Skeletal muscle cell (primary cell): ENCODE measurements at places on chromosomes 16 and 17.

- no peak for DNase-seq
Measured at GRCh38 chr17:77822302-77823030, 136.0 kb upstream of the TNRC6C start.

DNA sequence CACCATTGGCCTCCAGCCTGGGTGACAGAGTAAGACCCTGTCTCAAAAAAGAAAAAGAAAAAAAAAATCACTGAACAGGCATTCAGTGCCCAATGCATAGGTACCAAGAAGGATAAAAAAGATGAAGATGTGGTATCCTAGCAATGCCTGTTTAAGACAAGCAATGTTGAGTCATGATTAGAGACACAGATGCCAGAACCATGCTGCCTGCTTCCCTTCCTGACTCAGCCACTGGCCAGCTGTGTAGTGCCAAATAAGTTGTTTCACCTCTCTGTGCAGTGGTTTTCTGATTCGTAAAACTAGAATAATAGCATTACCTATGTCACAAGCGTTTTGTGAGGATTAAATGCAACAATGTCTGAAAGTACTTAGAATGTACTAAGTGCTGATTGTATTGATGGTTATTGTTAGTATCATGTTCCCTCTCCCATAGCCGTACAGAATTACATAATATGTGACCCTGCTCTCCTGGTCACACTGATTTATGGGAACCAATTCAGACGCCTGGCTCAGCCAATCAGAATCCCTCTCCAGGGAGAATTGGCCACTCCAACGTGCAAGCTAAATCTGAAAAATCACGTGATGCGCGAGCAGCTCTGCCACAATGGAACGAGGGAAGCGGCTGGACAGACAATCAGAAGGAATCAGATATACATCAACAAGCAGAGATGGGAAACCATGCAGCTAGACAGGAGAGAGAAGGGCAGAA lies 241.9 kb downstream of the SLC39A11 start:
- peak; percentile 14 for DNase-seq

GRCh38 chr16:58828901-58829545 lies 94.9 kb upstream of the GOT2 start:
- no peak for DNase-seq

DNA sequence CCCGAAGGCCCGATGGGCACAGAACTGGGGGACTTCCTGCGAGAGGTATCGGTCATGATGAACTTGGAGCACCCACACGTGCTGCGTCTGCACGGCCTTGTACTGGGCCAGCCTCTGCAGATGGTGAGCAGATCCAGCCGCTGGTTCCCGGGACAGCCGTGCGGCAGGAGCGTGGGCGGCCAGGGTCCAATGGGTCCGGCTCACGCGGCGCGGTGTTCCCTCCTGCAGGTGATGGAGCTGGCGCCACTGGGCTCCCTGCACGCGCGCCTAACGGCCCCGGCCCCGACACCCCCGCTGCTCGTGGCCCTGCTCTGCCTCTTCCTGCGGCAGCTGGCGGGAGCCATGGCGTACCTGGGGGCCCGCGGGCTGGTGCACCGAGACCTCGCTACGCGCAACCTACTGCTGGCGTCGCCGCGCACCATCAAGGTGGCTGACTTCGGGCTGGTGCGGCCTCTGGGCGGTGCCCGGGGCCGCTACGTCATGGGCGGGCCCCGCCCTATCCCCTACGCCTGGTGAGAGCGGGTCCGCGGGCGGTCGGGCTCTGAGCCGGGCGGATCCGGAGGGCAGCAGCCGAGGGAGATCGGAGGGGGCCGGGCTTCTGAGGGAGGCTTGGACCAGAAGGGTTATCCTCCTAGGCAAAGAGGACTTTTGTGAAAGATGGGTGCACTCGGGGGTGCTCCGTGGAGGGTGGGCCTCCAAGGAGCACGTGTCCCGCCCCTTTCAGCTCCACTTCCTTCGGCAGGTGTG lies 3.0 kb downstream of the TNK1 start:
- no peak for DNase-seq

DNA sequence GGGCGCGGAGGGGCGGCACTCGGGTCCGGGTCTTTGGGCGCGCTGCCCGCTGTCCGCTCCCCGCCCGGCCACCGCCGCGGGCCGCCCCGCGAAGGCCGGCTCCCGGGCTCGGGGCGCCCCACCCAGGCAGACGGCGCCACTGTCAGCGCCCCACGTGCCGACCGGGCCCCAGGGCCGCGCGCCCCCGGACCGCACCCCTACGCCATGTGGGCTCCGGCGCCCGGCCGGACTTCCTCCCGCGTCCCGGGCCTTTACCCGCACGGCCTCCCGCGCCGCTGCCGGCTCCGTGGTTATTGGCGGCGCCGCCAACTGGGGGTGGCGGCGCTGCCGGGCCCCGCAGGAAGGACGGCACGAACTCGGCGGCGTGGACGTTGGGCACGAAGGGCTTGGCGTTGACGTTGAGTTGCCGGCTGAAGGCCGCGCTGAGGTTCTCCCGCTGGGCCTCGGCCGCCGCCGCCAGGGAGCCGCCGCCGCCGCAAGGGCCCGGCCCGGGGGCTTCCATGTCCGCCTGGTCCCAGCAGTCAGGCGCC lies 577 bp downstream of the GSPT1 start:
- DNase-seq, result no peak

GRCh38 chr17:17570140-17570797 lies 21.2 kb downstream of the PEMT start:
- DNase-seq, result no peak

GRCh38 chr17:3730881-3731429 lies 7.3 kb downstream of the HASPIN start:
- DNase-seq, result no peak

DNA sequence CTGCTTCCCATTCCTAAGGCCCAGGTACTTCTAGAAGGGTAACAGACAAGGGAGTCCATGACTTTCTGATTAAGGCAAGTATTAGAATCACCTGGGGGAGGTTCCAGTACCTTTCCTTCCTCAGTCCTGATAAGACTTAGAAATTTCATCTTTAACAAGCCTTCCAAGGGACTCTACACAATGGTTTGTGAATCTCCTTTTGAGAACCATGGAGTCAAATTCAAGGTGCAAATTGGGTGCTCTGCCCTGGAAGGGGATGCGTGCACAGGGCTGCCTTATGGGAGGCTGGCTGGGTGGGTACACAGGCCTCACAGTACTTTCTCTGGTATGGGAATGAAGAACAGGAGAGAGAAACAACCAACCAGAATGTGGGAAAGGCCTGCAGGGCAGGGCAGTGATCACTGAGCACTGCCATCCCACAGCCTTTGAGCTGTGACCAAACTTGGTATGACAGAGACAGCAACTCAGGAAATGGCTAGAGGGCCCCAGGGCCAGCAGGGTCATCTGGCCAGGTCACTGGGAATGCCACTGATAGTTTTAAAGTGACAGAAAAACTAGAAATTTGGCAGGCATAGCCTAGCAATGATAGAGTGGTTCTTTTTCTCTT lies 3.6 kb upstream of the TMIGD1 start:
- DNase-seq, result no peak

- no peak for DNase-seq
Measured at GRCh38 chr17:81913394-81914102, 2.3 kb upstream of the PCYT2 start.

- DNase-seq, result no peak
Measured at GRCh38 chr17:4715063-4715744, 4.8 kb downstream of the ARRB2 start.

GRCh38 chr17:73182616-73183310 lies 10.1 kb upstream of the COG1 start:
- DNase-seq, result no peak

GRCh38 chr16:5025171-5025632 lies 8.5 kb downstream of the NAGPA start:
- DNase-seq, result no peak

DNA sequence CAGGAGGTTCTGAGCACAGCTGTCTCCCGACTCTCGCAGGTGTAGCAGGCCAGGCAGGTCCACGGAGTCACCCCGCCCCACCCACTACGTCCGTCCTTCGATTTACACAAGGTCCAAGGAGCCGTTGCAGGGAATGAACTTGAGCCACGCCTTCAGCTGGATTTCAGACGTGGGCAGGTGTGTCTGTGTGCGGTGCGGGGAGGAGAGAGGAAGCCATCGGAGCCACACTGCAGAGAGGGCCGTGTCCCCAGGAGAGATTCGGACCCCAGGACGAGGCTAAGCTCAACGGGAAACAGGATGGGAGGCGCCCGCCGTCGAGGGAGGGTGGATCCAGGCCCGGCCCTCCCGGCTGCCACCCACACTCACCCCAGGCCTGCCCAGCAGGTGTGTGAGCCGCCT lies 50.3 kb downstream of the RPH3AL start:
- DNase-seq, result no peak

DNA sequence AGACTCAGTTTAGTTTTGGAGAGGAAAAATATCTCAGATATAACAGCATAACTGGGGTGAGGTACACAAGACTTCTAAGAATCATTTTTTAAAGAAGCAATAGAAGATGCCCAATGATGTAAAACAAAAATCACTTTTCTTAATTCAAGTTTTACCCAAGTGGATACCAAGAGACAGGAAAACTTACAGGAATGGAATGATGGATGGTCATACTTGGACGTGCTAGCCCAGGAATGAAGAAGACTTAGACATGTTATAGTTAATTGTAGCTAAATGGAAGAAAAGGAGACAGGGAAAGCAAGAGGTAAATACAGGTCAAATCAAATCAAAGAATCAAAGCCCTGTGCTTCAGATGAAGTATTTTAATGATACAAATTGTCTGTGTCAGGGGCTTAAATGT lies 312.7 kb upstream of the KCNJ16 start:
- no peak for DNase-seq

- DNase-seq, result no peak
Measured at GRCh38 chr16:85936816-85937215, 37.9 kb downstream of the IRF8 start.

- DNase-seq, result no peak
Measured at GRCh38 chr17:64056269-64057005, 36.0 kb upstream of the ICAM2 start.

DNA sequence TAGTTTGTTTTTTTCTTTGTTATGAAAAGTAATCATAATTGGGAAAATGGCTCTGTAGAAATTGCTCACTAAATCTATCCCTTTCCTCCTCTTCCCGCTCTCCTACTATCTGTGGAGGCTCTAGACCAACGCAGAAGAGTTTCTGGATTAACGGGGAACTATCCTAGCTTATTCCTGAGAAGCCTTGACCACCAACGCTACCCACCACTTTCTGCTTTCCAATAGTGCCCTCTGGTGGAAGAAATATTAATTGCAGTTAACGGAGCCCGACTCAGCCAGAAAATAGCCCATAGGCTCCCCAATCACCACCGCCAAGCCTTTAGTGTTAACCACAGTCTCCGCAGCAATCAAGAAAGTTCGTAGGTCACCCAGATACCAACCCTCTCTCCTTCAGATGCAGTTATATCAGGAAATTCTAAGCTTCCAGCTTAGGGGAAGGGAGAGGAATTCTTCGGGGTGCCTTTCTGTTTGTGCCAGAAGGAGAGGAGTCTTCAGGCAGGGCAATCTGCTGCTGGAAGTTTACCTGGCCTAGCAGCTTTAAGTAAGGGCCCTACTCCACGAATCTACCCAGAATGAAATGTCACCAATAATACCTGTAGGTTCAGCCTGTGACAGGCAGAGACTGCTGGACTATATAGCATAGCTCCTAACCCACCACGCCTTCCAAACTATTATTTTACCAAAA lies 23.0 kb upstream of the NSRP1 start:
- no peak for DNase-seq

DNA sequence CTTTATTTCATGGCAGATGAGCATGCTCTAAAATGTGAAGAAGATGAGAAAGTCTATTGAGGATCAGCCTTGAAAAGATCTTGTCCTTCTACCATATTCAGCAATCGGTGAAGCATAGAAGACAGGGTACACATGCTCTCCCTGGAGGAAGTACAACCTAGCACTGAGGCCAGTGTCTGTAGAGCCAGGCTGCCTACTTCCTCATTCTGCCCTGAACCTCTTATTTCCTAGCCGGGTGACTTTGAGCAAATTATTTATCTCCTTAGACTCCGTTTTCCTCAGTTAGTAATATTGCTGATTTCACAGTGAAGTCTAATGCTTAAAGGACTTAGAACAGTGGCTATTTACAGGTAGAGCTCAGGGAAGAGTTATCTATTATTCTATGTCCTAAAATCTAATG lies 58.4 kb downstream of the TMEM100 start:
- no peak for DNase-seq

DNA sequence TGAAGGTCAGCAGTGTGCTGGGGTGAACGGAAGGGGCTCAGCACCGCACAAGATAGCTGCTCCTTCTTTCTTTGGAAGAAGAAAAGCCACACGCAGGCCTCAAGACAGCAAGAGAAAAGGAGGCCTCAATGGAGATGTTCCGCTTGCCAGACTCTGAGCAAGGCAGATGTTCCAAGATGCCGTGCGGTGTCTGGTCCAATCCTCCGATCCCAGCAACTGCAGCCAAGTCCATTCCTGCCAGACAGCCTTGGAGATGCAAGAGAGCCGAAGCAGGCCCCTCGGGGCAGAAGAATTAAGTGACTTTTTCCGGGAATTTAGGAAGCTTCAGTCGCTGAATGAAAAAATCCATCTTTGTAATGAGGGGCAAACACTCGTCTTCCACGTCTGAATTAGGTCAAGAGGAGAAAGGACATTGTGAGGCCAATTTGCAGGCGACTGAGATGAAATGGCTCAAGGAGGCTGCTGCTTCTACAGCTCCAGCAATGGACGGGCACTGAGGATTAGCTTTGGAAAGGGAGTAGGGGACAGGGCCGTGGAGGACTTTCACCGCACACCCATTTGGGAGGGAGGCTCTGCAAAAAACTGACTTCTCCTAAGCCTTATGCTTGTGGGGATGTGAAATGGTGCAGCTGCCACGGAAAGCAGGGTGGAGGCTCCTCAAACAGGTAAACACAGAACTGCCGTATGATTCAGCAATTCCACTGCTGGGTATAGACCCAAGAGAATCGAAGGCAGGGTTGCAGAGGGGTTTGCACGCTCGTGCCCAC lies 44.7 kb downstream of the RPH3AL start:
- no peak for DNase-seq

DNA sequence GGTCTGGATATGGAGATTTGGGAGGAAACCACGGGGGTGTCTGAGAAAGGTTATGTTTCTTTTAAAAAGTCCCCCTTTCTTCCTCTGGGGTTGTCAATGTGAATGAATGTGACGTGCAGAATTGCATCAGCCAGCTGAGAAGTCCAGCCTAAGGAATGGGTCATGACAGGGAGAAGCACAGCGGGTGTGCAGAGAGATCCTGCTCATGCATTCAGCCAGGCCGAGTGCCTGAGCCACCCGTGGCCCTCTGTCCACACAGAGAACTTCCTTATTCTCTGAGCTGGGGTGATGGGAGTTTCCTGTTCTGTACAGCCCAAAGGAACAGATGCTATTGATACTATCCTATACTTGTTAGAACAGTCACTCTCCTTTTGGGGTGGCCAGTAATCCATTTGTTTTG lies 117.9 kb downstream of the CPPED1 start:
- DNase-seq, result no peak

GRCh38 chr17:60445144-60445543 lies 22.9 kb downstream of the CHCT1 start:
- no peak for DNase-seq

GRCh38 chr17:48985436-48986245 lies 11.5 kb upstream of the IGF2BP1 start:
- no peak for DNase-seq

- no peak for DNase-seq
Measured at GRCh38 chr17:83148317-83149028, 69.1 kb downstream of the METRNL start.

- no peak for DNase-seq
Measured at GRCh38 chr17:76946111-76946771, 78.0 kb downstream of the MGAT5B start.
